ENCODE measurements at places on chromosomes 6 and 20.

DNA sequence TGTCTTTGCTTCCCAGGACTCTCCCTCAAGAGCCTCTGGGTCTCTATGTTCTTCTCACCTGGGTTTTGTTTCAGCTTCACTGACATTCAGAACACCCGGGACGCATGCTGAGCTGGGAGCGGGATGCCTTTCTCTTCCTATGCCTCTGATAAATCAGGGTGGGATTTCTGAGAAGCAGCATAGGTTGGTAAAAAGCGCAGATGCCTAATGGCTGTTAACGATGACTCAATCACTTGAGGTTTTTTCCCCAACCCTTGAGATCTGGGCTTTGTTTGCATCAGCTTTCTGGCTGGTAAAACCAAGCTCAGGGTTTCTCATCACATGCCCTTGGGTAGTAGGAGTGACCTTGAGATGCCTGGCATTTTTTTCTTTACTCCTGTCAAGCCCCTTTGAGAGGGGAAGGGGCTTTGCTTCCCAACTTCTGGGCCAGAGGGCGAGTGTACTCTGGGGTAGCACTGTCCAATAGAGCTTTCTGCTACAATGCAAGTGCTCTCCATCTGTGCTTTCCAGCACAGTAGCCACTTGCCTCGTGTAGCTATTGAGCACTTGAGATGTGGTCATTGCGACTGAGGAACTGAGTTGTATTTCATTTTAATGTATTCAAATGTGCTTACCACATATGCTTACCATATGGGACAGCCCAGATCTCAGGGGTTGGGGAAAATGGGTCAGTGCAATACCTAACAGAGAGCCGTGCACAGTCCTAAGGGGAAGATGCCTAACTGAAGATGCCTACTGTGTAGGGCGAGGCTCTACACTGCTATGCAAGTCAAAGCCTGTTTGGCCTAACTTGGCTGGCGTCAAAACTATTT, 69.1 kb downstream of the PPP1R14C start:
- DNase-seq, result peak; percentile 52

DNA sequence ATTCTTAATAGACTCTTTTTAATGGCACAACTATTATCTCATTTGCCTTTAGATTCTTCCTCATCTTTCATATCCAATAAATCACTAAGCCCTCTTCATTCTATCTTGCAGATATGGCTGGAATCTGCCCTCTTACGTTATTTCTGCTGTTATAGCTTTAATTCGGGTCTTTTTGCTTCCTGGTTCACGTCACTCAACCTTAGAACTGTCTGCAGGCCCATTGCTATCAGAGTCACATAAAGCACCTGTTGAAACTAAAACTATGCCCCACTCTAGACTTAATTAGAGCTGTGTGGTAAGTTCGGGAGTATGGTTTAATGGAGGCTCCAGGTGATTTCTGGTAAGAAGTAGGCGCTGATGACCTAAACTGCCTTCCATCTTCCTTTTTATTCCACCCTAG, 988 bp downstream of the QRSL1 start:
- peak; percentile 59 for DNase-seq

- DNase-seq, result no peak
Observed at GRCh38 chr6:5163247-5163646, 78.1 kb downstream of the PPP1R3G start.

GRCh38 chr6:89449193-89449592, 16.2 kb downstream of the ANKRD6 start:
- no peak for DNase-seq

DNA sequence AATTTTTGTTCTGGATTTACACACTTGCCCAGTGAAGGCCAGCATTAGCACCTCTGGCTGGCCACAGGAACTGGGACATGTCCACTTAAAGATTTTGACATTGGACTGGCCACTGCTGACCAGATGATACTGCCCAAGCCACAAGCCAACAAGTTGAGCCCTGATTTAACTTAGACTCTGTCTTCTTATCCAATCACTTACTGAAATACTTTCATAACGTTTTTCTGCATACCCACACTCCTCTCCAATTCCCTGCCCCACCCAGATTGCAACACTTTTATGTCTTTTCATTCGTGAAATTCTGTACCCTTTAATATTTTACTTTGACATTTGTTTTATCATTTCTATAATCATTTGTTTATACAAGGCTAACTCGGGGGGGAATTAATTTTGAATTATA, 170.3 kb upstream of the TAB2 start:
- peak; percentile 48 for DNase-seq

DNA sequence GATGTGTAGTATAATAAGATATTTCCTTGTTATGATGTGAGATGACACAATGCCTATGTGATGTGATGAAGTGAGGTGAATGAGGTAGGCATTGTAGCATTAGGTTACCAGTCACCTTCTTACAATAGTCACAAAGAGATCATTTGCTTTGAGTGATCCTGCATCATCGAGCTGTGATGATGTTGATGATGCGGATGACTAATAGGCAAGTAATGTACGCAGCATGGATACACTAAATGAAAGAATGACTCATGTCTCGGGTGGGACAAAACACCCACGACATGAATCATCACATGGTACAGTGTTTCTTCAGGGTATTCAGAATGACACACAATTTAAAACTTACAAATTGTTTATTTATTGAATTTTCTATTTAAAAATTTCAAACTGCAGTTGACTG, 806.3 kb upstream of the GJE1 start:
- peak; percentile 57 for DNase-seq

DNA sequence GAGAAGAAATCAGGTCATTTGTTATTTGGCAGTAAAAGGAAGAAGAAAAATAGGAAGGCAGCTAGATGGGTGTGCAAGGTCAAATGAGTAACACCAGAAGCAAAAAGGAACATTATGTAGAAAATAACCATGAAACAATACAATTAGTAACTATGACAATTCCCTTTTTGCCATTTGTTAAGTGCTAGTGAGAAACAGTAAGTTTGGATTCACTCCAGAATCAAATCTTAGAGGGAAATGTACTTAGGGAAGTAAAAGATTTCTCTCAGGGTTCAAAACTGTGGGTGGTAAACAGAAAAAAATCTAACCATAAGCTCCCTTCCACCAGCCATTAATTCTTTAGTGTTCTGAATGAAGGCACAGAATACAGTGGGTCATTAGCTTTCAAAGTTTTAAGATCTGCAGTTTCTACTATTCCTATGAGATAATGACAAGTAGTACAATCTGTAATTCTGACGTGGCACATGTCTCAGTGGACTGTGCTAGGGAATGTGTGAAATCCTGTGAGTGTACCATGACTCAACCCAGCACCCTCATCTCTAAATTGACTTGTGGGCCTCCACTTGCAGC, 17.1 kb downstream of the REPS1 start:
- DNase-seq, result no peak

- no peak for DNase-seq
Observed at GRCh38 chr20:29687438-29687837, 1570.0 kb upstream of the DEFB115 start.

- no peak for DNase-seq
Observed at GRCh38 chr6:75421316-75422023, 72.1 kb downstream of the FILIP1 start.

DNA sequence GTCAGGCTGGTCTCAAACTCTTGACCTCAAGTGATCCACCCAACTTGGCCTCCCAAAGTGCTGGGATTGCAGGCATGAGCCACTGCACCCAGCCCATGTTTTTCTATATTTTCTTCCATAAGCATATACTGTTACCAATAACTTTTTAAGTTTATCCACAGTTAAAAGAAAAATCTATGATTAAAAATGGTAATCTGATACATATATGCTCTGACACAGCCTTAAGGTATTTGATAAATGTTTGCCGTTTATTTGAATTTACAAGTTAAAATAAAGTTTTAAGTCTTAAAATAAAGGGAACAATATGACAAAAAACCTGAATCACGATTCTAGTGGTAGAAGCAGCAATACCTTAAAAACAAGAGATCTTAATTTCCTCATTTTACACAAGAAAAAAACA, 5.2 kb downstream of the STK38 start:
- no peak for DNase-seq

DNA sequence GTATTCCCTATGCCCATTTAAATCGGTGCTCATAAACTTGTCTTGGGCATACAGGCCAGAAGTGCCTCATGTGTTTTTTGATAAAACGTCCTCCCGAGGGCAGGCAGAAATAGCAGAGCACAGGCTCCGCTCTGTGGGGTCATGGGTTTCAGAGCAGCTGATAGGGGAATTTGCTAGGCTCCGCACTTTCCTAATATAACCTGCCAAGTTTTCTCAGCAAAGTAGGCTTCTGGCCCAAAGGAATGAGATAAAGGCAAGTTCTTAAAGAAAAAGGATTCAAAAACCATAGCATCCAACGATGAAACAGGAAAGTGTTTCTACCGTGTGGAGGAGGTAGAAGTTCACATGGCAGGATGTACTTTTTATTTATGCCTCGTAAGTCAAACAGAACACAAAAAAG, 69.8 kb upstream of the RALGAPA2 start:
- no peak for DNase-seq

DNA sequence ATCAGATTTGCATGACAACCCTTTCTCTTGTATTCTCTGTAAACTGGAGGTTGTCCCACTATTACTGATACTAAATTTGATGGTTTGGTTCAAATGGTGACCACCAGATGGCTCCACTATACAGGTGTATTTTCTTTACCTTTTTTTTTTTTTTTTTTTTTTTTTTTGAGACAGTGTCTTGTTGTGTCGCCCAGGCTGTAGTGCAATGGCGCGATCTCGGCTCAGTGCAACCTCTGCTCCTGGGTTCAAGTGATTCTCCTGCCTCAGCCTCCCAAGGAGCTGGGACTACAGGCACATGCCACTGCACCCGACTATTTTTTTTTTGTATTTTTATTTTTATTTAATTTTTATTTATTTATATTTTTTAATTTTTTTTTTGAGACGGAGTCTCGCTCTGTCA, 6.6 kb upstream of the WTAP start:
- peak; percentile 60 for DNase-seq

- DNase-seq, result no peak
Observed at GRCh38 chr6:111626441-111626840, 20.8 kb upstream of the TRAF3IP2 start.

DNA sequence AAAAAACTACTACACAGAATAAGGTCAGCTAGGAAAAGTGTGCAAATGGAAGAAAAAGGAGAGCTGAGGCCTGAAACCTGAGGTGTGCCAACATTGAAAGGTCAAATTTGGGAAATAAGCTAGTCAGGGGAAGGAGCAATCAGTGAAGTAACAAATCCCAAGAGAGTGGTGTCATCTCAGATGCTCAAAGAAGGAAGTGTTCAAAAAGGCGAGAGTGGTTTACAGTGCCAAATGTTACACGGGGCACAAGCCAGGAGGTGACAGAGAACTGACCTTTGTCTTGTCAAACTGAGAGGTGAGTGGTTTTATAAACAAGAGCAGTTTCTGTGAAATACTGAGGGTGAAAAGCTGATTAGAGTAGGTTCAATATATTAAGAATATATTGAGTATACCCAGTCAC, 83.0 kb upstream of the TCF21 start:
- no peak for DNase-seq

GRCh38 chr6:157634546-157634945, 188.5 kb upstream of the SNX9 start:
- DNase-seq, result no peak

- no peak for DNase-seq
Observed at GRCh38 chr6:103570431-103570830, 1289.3 kb downstream of the HACE1 start.

- DNase-seq, result no peak
Observed at GRCh38 chr20:51447097-51447764, 95.3 kb downstream of the NFATC2 start.

DNA sequence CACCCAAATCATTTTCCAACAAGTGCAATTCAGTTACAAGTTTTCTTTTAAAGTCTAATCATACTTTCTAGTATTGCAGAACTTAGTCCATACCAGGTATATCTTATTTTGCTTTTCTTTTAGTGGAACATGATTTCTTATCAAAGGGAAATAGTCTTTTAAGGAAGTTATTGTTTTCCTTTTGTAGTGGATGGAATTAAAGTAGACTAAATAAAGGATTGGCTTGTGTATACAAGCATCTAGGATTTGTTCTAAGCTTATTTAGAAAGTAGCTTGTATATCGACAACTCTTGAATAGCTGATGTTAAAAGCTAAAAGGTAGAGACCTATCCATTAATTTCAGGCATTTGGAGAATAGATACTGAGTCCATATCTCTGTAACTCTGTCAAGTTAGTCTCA, 14.8 kb downstream of the DCBLD1 start:
- DNase-seq, result peak; percentile 25

DNA sequence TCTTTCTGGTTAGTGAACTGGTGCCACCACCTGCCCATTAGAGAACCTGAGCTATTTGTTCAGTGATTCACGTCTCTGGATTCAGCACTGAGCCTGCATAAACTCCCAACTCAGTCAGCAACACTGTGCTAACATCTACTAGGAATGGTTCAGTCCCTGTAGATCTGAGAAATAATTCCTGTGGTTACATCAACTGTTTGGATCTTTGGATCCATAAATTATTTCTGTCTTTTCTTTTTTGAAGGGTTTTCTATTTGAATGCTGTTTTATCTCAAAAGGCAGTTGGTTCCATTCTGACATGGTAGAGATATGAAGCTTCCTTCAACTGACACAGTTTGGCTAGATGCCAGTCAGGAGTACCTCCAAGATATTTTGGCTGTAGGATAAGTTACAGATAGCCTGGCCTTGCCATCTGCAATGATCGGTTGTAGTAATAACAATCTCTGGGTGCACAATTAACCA, 125.9 kb downstream of the TRMT11 start:
- peak; percentile 95 for DNase-seq

DNA sequence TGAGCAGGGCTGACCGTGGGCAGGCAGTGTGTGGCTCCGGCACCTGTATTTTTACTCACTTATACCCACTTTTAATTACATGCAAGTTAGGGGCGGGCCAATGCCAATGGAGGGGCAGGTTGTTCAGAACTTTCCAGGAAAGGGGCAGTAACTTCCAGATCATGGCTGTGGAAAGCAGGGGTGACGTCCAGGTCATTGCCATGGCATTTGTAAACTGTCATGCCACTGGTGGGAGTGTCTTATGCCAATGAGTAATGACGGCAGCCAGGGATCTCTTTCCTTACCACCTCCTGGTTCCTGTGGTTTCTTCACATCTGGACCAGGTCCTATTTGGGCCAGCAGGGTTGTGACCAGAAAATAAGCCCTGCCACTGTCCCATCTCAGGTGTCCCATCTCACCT, 258.7 kb downstream of the THBS2 start:
- no peak for DNase-seq

DNA sequence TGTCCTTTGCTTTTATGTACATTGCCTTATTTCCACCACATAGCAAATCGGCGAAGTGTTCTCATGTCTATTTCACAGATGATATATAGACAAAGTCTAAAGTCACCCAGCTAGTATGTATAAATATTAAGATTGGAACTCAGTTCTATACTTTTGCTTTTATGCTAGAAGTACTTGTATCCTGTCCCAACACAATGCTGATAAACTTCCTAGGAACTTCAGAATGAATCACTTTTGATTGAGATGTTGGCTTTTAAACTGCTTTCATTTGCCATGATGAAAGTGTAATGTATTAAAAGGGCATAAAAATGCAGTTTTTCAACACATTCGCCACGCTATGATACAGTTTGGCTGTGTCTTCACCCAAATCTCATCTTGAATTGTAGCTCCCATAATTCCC, 50.8 kb downstream of the GCLC start:
- no peak for DNase-seq
